ENCODE measurements at places on chromosomes 1 and 21. TPM values are rescaled to one million over a fixed set of nuclear protein-coding genes. Genes with fewer than 3 reads are reported as not detected.

PLCH2 gene
- not detected for total RNA-seq

FCRL2 gene
- not detected for total RNA-seq

CFHR4 gene
- not detected for total RNA-seq

CAMK2N1 gene
- total RNA-seq, result 72.7 TPM

LRRC39 gene
- not detected for total RNA-seq

TMEM54 gene
- total RNA-seq, result 113 TPM

USF1 gene
- total RNA-seq, result 27.8 TPM

POU3F1 gene
- not detected for total RNA-seq

DNAJC6 gene
- 0.08 TPM for total RNA-seq

FAM131C gene
- not detected for total RNA-seq

ZFYVE9 gene
- total RNA-seq, result 14.2 TPM

CLDN14 gene
- total RNA-seq, result 0.39 TPM

CASQ2 gene
- total RNA-seq, result not detected

ZFP69 gene
- 3.0 TPM for total RNA-seq

SLC1A7 gene
- not detected for total RNA-seq

THEMIS2 gene
- total RNA-seq, result 12.8 TPM

GJA8 gene
- not detected for total RNA-seq

SELENOF gene
- total RNA-seq, result 189 TPM

HAX1 gene
- 58.5 TPM for total RNA-seq

ZNHIT6 gene
- total RNA-seq, result 6.7 TPM

CLEC20A gene
- not detected for total RNA-seq

WLS gene
- total RNA-seq, result 217 TPM

SLC30A2 gene
- total RNA-seq, result not detected

PEX19 gene
- 38.5 TPM for total RNA-seq

EFNA3 gene
- 1.7 TPM for total RNA-seq

CYP4A22 gene
- not detected for total RNA-seq

TTLL10 gene
- total RNA-seq, result not detected

WNT3A gene
- total RNA-seq, result not detected

HTR6 gene
- not detected for total RNA-seq

HMCN1 gene
- total RNA-seq, result 6.9 TPM

GRHL3 gene
- not detected for total RNA-seq

MX1 gene
- 3.3 TPM for total RNA-seq

UBXN10 gene
- total RNA-seq, result 0.13 TPM

TMEM51 gene
- total RNA-seq, result 21.6 TPM

SELENBP1 gene
- 27.0 TPM for total RNA-seq

SPATA21 gene
- not detected for total RNA-seq

RPTN gene
- not detected for total RNA-seq
